ENCODE measurements at places on chromosomes 1 and 21. TPM values are rescaled to one million over a fixed set of nuclear protein-coding genes. Genes with fewer than 3 reads are reported as not detected.

DNA sequence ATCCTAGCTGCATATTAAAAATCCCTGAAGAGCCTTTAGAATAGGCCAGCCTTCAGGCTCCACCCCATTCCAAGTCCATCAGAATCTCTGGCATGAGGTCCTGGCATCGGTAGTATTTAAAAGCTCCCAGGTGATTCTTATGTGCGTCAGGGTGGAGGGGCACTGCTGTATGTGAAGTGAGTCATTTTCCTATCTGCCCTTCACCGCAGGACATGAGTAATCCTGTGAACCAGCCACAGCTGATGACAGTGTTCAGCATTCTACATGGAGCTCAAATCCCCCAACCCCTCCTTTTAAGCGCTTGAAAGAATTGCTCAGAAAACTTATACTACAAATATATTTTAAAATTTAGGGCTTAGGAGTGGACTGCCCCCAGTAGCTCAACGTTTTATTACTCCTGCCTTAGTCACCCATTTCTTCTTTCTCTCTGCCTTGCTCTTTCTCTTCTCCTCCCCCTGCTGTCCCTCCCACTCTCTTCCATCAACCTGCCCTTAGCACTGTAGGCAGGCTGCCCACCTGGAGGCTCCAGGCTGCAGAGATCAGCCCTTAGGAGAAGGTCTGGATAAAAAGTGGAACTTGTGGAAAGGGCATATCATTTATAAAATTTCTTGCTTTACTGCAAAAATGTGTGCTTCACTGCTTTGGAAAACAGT, 73.8 kb upstream of the ZNF281 start:
- peak overlapping the region; percentile 73 for H3K27ac ChIP-seq
- no peaks in the 10 kb centered on the region for H3K36me3 ChIP-seq
- H3K27me3 ChIP-seq = peaks cover 25% of the 10 kb centered on the region
- peaks cover 24% of the 10 kb centered on the region for H3K4me1 ChIP-seq
- peak overlapping the region; percentile 35 for H3K4me3 ChIP-seq

DNA sequence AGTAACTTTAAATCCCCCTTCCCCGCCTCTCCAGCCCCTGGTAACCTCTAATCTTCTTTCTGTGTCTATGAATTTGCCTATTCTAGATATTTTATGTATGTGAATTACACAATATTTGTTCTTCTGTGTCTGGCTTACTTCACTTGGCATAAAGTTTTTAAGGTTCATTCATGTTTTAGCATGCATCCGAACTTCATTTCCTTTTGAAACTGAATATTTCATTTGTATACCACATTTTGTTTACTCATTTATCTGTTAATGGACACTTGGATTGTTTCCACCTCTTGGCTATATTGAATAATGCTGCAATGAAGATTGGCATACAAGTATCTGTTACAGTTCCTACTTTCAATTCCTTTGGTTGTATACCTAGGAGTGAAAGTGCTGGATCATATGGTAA, 205.3 kb downstream of the TM2D1 start:
- H3K27ac ChIP-seq = no peak overlapping the region
- no peaks in the 10 kb centered on the region for H3K36me3 ChIP-seq
- H3K4me1 ChIP-seq = no peaks in the 10 kb centered on the region
- no peak overlapping the region for H3K4me3 ChIP-seq
- DNase-seq = no peak

Gene S100A12
- total RNA-seq = not detected

DNA sequence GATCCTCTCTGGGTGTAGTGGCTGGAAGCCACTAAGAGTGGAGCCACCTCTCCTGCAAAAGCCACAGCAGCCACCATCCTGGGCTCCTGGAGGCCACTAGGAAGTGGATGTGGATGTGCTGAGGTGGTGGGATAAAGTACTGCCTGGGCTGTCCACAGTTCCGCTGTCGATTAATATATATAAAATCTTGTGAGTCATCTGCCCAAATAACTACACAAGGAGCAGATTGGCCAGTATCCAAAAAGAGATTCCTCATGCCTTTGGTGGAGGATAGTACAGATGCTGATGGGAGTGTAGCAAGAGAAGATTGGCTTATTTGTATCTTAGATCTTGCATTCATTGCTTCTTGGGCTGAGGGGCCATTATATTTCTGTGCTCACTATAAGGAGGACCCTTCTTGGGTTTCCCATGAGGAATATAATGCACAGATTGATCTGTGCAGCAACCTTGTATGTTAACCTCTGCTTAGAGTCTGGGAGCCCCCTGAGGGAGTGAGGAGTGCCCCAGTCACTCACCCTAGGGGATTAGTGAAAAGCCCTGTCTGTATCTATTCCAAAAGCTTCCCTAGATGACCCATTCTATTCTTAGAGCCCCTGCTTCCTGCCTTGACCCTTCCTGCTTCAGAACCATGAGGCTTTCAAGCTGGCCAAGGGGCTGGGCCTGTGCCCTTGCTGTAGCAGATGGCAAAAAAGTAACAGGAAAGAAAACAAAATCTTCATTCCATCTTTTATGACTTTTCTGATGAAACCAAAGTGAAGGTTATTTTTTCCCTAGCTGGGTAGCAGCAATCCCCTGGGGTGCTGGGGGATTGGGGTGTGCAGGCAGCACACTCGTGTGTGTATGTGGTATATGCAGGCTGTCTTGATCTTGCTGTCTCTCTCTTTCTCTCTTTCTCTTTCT, 31.7 kb downstream of the RCSD1 start:
- H3K4me1 ChIP-seq = peaks cover 27% of the 10 kb centered on the region
- no peak overlapping the region for H3K27ac ChIP-seq
- H3K36me3 ChIP-seq = peaks cover 70% of the 10 kb centered on the region
- DNase-seq = no peak
- no peaks in the 10 kb centered on the region for H3K27me3 ChIP-seq
- no peak overlapping the region for H3K4me3 ChIP-seq

DNA sequence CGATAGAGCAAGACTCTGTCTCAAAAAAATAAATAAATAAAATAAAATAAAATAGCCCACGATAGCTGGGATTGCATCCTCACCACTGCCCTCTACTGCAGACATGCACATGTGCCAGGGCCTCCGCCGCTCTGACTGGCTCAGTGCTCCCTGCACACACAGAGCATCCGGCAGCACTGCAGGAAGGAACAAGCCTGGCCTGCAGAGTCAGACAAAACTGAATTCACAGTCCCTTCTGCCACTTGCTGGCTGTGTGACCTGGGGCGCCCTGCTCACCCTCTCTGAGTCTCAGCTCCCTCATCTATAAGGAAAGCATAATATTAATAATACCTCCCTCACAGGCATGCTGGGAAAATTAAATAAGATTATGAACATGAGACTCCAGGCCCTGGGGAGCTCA, 35.4 kb downstream of the CSMD2 start:
- no peaks in the 10 kb centered on the region for H3K4me1 ChIP-seq
- no peak overlapping the region for H3K4me3 ChIP-seq
- no peaks in the 10 kb centered on the region for H3K36me3 ChIP-seq
- no peak overlapping the region for H3K27ac ChIP-seq
- no peak for DNase-seq

DNA sequence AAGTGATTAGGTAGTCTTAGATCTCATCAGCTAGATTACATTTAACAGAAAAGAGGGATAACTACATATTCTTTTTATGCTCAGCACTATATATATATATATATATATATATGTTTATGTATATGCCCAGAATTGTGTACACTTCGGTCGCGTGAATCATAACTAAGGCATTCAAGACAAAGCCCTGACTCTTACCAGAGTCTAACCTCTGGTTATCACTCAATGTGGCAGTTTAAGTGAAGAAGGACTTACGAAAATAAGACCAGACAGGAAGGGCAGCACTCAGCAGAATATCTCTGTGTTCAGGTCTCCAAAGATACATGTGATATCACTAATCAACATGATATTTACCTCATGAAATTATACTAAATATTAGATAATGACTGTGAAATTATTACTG, 1326.7 kb downstream of the MRPL39 start:
- no peaks in the 10 kb centered on the region for H3K27me3 ChIP-seq
- no peak overlapping the region for H3K27ac ChIP-seq
- no peak overlapping the region for H3K4me3 ChIP-seq
- H3K4me1 ChIP-seq = no peaks in the 10 kb centered on the region
- no peak for DNase-seq
- H3K36me3 ChIP-seq = no peaks in the 10 kb centered on the region

- H3K4me1 ChIP-seq = peaks cover 9% of the 10 kb centered on the region
- H3K4me3 ChIP-seq = no peak overlapping the region
- H3K27ac ChIP-seq = no peak overlapping the region
- no peak for DNase-seq
Observed at GRCh38 chr1:88768816-88769215, 84.7 kb downstream of the PKN2 start.

DNA sequence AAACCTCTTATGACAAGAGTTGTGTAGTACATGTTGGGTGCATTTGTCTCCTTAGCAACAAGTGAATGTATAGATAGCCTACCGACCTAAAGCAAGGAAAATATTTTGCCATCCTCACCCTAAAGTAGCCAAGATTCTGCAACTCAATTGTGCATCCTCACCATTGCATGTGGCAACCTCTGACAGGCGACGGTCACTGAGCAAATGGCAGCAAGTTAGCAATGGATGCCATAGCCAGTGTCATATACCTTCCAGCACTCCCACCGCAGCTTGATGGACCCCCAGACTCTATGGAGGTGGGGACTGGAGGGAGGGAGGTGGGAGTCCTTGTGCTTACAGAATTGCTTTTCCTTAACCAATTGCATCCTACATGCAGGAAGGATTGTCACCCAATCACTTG, 17.0 kb downstream of the PROX1 start:
- DNase-seq = no peak
- peaks cover 14% of the 10 kb centered on the region for H3K27me3 ChIP-seq
- H3K4me3 ChIP-seq = no peak overlapping the region
- H3K27ac ChIP-seq = no peak overlapping the region

DNA sequence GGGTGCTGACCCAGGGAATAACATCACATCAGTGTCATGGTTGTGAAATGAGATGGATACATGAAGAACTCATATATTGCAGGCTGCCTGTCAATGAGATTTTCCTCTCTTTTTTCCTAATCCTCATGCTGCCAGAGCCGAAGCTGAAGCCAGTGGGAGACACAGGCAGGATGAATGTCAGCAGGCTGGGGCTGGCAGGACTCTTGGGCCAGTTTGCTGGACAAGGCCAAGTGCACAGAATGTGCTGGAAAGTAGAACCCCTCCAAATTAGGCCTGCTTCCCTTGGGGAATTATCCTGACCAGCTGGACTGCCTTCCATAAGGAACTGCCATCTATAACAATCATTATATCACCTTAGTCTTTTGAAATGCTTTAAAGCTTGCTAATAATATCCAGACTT, 31.4 kb downstream of the SLC44A3 start:
- DNase-seq = no peak
- H3K27ac ChIP-seq = no peak overlapping the region
- no peak overlapping the region for H3K4me3 ChIP-seq
- H3K27me3 ChIP-seq = no peaks in the 10 kb centered on the region
- no peaks in the 10 kb centered on the region for H3K36me3 ChIP-seq

Gene PLA2G2F
- not detected for total RNA-seq

DNA sequence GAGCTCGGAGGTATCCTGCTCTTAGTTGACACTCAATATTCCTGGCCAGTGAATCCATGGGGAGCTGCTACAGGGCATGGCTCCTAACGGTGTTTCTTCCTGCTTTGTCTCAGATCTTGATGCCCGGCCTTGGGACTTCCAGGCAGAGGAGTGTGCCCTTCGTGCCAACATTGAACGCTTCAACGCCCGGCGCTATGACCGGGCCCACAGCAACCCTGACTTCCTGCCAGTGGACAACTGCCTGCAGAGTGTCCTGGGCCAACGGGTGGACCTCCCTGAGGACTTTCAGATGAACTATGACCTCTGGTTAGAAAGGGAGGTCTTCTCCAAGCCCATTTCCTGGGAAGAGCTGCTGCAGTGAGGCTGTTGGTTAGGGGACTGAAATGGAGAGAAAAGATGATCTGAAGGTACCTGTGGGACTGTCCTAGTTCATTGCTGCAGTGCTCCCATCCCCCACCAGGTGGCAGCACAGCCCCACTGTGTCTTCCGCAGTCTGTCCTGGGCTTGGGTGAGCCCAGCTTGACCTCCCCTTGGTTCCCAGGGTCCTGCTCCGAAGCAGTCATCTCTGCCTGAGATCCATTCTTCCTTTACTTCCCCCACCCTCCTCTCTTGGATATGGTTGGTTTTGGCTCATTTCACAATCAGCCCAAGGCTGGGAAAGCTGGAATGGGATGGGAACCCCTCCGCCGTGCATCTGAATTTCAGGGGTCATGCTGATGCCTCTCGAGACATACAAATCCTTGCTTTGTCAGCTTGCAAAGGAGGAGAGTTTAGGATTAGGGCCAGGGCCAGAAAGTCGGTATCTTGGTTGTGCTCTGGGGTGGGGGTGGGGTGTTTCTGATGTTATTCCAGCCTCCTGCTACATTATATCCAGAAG, 16.7 kb downstream of the ALX3 start:
- peaks cover 68% of the 10 kb centered on the region for H3K36me3 ChIP-seq
- H3K27ac ChIP-seq = no peak overlapping the region
- no peaks in the 10 kb centered on the region for H3K4me1 ChIP-seq

Gene KRTAP19-8
- not detected for total RNA-seq

GRCh38 chr1:228323401-228323800, 83.2 kb downstream of the TRIM11 start:
- no peak overlapping the region for H3K4me3 ChIP-seq
- H3K27ac ChIP-seq = no peak overlapping the region
- no peaks in the 10 kb centered on the region for H3K27me3 ChIP-seq
- H3K36me3 ChIP-seq = peaks cover 17% of the 10 kb centered on the region
- H3K4me1 ChIP-seq = no peaks in the 10 kb centered on the region
- no peak for DNase-seq

Gene ATAD3C
- total RNA-seq = 0.62 TPM

DNA sequence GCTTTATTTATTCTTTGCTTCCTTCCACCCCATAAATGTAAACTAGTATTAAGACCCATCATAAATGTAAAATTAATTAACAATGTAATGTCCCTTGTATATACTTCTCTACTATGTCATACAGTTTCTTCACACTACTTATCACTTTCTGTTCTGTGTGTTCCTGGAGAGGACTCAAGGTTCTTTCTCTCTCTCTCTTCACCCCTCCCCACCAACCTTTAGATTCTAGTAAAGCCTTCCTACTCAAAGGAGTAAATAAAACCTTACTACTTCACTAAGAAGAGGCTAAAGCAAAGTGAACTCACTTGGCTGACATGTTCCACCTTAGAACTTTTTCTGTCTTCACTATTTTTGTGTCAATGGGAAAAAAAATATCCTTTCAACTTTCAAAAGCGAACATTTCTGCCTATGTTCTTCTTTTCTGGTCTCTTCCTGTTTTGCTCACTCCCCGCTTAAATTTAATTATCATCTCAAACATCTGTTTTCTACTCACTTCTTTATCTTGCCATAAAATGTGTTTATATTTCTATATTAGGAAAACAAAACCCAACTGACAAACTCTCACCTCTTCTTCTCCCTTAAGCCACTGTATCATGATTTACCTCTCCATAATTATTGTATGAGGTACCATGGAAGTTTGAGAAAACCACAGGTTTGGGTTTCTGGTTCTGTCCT, 260.3 kb downstream of the DPYD start:
- no peak overlapping the region for H3K4me3 ChIP-seq
- no peaks in the 10 kb centered on the region for H3K27me3 ChIP-seq
- no peak for DNase-seq
- H3K27ac ChIP-seq = no peak overlapping the region
- no peaks in the 10 kb centered on the region for H3K36me3 ChIP-seq

Gene NUDT4B
- total RNA-seq = 0.68 TPM

Gene SLC1A7
- not detected for total RNA-seq

Gene SPATA45
- total RNA-seq = not detected

GRCh38 chr1:208654241-208654640, 410.1 kb upstream of the PLXNA2 start:
- no peak overlapping the region for H3K4me3 ChIP-seq
- DNase-seq = no peak
- H3K36me3 ChIP-seq = no peaks in the 10 kb centered on the region
- H3K27me3 ChIP-seq = no peaks in the 10 kb centered on the region
- no peaks in the 10 kb centered on the region for H3K4me1 ChIP-seq

- no peaks in the 10 kb centered on the region for H3K27me3 ChIP-seq
- no peak for DNase-seq
- H3K4me3 ChIP-seq = no peak overlapping the region
- H3K27ac ChIP-seq = no peak overlapping the region
Observed at GRCh38 chr1:36177589-36178431, 21.9 kb downstream of the MAP7D1 start.

Gene OR6K3
- total RNA-seq = not detected

All from activated T-helper 2 cell treated with anti-CD3 and anti-CD28 coated beads, Interferon-gamma antibody, Interleukin-2, Interleukin-4, amounts not matched to agents 10 μg/mL and 5 μg/mL and 100 μg/mL, durations not matched to agents 14 hours and 24 hours and 36 hours (primary cell).